ENCODE measurements at places on chromosomes 3 and 15.

DNA sequence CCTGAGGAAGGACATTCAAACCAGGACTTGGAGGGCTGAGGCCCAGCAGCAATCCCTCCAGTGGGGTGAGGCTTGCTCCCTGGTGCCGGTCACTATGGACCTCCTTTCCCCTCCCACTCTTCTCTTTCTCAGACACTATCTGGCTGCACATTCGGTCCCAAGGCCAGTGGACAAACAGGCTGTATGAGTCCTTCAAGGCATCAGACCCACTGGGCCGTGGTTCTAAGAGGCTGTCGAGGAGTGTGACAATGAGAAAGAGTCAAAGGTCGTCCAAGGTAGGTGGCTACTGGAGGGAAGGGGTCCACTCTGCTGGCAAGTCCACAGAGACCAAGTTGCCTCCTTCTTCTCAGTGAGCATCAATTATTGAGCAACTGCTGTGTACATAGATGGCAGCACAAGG, 28.0 kb downstream of the NOX5 start:
- DNase-seq, result no peak

DNA sequence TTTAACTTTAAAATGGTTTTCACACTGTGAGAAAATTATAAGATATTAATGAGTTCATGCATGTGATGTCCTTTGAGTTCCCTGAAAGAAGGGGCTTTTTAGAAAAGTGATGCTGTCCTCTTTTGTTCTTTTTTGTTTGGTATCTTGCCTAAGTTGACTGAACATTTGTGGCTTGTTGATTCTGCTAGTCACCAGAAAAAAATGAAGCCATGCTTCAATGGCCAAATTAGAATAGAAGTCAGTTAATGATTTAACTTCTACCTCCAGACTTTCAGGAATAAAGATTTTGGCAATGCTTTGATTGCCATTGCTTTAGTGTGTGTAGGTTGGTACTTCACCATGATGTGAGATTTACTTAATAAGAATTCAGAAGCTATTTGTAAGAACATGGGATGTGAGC, 260.6 kb upstream of the NECTIN3 start:
- DNase-seq, result no peak

DNA sequence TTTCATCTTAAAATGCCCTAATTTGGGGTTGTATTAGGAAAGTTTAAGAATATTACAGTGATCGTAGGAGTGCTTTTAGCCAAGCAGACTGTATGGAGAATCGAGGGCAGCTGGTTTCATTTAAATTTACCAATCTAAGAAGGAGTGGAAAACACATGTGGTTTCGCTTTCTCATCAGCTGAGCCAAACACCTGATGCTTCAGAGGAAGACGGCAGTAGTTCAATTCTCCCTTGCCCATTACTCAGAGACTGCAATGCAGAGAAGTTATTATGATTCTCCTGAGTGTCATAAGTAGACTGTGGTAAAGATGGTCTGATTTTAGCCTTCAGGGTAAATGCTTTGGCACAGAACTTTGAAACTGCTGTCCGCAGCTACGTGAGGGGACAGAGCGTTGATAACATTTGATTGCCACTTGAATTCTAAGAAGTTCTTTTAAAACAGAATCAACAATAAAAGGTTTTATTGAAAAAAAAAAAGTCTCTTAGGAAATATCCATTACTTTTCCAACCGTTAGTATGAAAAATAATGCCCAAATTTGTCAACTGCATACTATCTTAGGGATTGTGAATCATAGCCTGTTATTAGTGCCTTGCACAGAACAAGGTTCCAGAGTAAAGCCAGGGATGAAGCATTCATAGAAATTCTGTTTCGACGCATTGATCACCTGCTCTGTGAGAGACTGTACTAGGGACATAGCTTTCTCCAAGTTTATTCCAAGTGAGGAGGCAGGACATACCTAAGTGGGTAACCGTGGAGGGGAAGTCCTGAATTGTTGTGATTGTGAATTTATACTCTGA, 25.6 kb downstream of the LYSMD4 start:
- DNase-seq, result peak; percentile 25

DNA sequence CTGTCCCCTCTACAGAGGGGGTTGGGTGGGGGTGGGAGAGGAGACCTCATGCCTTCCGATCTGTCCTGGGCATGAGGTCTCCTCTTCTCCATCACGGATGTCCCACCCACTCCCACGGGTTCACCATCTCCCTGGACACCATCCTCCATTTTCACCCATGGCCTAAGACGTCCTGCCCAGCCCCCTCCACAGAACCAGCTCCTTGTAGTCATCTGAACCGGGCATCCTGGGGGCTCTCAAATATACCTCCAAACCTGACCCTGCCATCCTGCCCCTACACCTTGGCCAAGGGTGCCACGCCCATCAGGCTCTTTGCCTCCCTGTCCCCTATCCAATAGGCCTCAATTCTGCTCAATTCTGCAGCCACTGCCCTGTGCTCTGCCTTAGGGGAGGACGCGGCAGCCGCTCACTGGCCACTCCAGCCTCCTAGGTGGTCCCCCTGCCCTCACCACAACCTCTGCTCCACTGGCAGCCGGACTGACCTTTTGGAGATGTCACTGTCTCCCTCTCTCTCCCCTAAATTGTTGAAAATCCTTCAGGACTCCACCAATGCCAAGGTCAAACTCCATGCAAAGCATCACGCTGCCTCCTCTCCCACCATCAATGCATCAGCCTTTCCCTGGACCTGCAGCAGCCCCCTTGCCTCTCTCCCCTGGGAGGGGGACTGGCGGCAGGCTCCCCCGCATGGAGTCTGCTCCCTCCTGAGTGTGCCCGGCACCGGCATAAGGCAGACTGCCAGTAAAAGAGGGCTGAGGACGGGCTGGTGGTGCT, 9.4 kb upstream of the ANPEP start:
- no peak for DNase-seq

GRCh38 chr3:111781561-111782446, 77.3 kb upstream of the PHLDB2 start:
- DNase-seq, result no peak

GRCh38 chr3:69691860-69692259, 47.4 kb upstream of the MITF start:
- DNase-seq, result no peak

Data from CD4-positive, alpha-beta memory T cell (primary cell).